ENCODE measurements at places on chromosomes 16 and 17.

DNA sequence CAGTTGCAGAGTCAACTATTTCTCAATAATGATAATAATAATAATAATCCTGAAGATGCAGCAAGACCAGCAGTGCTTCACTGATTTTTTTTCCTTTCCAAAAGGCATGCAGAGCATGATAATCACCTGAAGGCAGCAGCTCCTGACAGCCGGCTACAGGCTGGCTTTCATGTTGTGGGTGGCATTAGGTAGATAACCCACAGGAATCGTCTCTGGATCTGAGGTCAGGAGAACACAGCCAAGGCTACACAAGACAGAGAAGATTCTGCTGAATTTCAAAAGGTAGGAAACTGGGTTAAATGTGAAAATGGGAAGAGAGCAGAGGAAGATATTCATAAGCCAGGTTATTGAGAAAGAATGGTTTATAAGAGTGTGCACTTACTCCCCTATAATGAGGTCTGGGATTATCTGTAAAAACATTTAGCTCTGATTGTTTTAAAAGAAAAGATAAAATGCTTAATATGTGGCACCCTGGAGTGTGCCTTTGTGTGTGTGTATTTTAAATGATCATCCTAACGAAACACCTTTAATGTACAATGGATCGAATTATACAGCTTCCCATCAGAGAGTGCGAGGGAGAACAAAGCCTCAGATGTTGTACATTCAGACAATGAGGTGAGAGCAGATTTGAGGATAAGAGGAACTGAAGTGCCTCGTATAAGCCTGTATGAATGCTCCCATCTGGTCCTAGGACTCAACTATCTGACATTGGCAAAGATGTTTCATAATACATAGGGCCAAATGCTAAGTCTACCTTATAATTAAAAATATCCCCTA lies 273.1 kb downstream of the PHKB start:
- no peak for DNase-seq

- DNase-seq: no peak
Observed at GRCh38 chr16:27446721-27447120, 44.7 kb downstream of the IL21R start.

- DNase-seq: no peak
Observed at GRCh38 chr16:333406-334094, 19.0 kb downstream of the AXIN1 start.

- no peak for DNase-seq
Observed at GRCh38 chr16:3058139-3059030, 7.1 kb upstream of the IL32 start.

GRCh38 chr17:8728251-8728938 lies 16.2 kb downstream of the CCDC42 start:
- DNase-seq: no peak

- DNase-seq: no peak
Observed at GRCh38 chr16:14028202-14028601, 42.9 kb upstream of the MRTFB start.

DNA sequence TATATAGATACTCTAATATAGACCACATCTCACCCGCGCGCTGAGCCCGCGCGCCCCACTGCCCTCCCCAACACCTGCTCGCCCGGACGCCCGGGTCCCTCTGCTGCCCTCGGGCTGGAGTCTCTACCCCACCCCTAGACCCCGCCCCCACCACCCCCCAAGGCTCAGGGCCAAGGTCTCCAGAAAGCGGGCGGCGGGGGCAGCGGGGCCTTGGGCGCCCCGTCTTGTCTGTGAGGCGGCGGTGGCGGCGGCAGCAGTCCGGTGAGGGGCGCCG lies 2.6 kb downstream of the HES7 start:
- no peak for DNase-seq

- no peak for DNase-seq
Observed at GRCh38 chr17:77721846-77722160, 236.7 kb upstream of the TNRC6C start.

GRCh38 chr16:19432429-19432828 lies 14.7 kb downstream of the TMC5 start:
- no peak for DNase-seq

- DNase-seq: no peak
Observed at GRCh38 chr17:4980644-4981216, 6.7 kb downstream of the CAMTA2 start.

DNA sequence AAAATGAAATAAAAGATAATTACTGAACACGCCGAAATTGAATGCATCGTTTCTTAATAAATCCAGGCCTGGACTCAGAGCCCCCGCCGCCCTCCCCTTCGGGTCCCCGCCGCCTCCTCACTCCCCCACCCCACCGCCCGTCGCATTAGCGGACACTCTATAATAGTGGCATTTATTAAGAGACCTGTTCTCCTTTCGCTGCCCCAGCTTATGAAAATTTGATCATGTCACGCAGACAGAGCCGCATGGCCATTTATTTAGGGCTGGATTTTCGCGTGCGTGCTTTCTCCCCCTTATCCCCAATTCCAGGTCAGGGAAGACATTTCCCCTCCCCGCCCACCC lies 6.3 kb upstream of the HOXB2 start:
- DNase-seq: no peak

- DNase-seq: no peak
Observed at GRCh38 chr16:3137267-3137666, 2.4 kb downstream of the ZNF213 start.

DNA sequence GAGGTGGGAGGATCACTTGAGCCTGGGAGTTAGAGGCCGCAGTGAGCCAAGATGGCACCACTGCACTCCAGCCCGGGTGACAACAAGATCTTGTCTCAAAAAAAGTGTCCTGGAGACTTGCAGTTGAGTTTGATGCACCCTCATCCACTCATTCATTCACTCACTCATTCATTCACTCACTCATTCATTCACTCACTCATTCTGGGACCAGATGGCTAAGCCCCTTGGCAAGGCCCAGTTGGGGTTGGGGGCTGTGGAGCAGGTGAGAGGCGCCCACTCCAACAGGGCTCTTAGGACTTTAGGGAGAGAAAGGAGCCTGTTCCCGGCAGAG lies 1.1 kb upstream of the AATK start:
- DNase-seq: no peak

DNA sequence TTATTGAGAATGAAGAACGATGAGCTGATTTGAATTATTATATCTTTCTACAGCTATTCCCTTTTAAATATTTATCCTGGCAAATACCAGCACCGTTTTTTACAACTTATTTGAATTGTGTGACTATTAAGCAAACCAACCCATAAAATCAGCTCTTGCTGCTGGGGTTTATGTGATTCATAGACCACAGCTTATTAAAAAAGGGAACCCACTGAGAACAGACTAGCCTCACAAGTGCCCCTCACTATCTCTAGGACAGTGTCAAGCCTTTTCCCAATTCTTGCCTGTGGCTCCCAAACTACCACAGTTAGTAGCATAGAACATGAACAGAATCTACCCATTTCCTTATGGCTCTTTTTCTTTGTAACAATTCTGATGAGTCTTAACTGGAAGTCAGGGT lies 6.1 kb upstream of the LIG3 start:
- no peak for DNase-seq

DNA sequence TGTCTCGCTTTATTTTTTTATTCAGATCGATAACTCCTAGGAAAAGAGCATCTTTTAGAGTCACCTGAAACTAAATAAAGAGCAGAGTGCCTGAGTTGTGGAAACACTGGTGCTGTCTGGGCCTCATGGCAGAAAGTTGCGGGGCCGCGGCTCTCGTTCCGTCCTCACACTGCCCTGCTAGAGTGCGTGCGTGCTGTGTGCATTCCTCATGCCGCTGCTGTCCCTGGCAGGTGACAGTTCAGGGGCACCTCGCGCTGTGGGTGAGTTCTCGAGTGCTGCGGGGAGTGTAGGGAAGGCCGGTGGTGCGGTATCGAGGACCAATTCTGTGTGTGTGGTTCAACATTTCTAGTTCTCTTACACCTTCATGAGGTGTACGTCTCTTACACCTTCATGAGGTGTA lies 136.6 kb downstream of the RPTOR start:
- no peak for DNase-seq

DNA sequence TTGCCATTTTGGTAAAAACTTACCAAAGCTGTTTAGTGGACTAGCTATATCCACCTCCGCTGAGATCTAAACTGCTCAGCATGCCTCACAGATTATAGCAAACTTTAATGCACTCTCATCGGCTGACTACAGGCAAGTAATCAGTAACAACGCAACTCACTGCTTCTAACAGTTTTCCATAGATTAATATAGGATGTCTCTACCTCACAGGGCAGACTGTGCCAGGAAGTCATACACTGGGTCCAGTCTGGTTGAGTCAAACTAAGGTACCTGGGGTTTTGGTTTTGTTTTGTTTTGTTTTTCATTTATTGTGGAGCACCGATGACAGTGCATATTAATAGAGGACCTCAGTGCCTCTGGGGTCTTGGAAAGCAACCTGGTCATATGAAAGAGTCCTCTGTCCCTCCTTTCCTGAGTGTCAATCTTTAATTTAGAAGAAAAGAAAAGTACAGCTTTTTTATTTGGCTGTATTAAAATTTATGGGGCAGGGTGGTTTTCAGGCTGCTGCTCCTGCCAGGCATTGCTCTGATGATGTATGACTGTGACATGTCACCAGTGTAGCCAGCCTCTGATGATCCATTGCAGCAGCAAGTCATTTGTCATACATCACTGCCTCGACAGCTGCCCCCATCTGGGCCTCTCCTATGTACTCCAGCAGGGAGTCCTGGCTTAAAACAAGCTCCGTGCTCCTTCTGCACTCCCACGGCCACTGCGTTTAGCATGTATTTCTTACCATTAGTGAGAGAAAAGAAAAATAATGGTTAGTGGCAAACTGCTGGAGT lies 854.1 kb downstream of the KCNJ2 start:
- no peak for DNase-seq

- DNase-seq: no peak
Observed at GRCh38 chr16:27598931-27599565, 49.1 kb downstream of the KATNIP start.

DNA sequence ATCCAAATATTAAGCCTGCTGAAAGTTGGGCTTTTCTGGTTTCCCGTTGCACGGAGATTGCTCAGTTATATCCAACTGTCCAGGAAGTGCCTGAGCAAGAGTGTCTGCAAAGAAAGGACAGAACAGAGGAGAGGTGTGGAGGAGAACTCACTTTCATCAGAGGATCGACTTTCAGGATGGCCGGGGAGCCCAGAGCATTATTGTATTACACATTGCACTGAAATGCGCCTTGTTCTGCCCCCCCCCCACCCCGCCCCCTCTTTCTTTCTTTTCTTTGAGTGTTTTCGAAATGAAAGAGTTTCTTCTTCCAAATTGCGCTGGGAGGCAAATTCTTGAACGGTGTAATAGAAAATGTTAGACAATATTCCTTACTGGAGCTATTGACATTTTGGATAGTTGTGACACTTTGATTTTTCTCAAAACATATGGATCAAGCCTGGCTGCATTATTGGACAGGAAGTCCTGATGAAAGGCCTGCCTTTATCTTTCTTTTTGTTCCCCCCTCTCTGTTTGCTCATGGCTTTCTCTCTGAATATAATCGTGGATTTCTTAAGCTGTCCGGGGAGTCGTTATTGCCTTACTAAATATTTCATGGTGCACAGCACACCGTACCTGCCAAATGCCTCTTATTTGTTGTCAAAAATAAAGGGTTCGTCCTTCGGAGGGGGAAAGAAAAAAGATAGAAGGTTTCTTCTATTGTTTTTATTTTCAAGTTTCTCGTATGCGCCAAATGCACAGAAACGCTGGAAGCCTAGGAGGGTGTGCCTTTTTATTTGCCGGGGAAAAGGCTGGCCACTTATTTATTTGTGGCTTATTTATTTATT lies 110.8 kb downstream of the IRX3 start:
- no peak for DNase-seq

- DNase-seq: no peak
Observed at GRCh38 chr17:21034340-21035235, 8.2 kb downstream of the USP22 start.

DNA sequence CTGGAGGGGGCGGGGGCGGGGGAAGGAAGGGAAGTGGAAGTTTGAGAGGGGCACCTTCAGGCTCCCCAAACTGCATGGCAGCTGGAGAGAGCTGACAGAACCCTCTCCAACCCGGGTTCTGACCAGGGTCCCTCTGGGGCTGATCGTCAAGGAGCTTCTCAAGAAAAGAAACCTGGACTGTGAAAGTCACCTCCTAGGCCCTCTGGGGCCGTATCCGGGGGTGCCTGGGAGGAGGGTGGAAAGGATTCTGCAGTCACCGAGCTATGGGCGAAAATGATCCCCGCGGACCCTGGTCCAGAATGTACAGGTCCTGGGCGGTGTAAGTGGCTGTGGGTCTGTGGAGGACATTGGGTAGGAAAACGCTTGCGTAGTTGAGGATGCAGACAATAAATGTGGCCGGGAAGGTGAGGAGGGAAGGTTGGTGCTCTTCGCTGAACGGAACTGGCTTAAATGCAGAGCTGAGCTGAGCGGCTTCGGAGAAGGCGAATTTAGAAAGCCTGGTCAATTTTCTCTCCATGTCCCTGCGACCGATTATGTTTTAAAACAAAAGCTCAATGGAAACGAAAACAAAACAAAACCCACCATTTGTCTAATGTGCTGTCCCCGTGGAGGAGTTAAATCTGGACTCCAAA lies 3.6 kb upstream of the LHX1 start:
- DNase-seq: no peak

DNA sequence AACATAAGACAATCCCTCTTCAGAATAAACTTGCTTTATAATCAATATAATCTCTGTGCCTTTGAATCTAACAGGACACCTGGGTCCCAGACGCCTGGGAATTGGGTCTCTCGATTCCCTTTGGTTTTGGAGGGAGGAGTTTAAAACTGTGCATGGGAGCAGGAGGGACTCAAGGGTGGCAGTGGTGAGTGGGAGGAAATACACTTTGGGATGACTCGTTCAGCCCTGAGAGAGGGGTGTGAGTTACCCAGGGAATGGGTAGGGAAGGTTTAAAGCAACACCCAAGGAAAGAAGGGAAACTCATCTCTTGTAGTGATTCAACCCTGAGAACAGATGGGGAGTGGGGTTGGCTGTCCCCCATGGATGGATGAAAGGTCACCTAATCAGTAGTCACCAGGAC lies 1.6 kb downstream of the RANGRF start:
- DNase-seq: no peak

- no peak for DNase-seq
Observed at GRCh38 chr16:49377196-49377755, 3.7 kb downstream of the C16orf78 start.

DNA sequence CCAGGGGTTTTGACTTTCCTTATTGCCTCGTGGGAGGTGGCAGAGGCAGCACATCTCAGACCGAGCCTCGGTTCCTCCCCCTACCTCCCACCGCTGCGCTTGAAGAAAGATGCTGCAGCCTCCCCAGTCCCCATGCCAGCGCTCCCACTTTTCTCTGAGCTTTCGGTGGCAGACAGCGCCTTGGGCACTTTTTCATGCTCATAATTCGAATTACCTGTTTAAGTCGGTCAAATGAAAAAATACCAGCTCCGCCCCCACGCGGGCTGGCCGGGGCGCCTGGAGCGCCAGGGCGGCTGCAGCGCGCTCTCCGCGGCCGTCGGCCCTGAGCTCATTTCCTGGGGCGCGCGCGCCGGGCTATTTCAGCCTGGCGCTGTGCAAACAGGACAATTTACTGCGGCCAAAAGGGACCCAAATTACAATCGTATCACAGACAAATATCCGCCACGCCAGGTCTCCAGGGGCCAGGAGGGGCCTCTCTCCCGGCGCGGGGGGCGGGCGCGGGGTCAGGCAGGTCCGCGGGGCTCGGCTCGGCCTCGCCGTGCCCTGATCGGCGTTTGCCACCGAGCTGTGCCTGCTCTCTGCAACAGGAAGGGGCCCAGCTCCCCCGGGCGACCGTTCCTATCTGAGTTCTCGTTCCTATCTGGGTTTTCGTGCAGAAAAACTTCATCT lies 45.0 kb downstream of the SOST start:
- no peak for DNase-seq
